ENCODE measurements at places on chromosomes 2 and 18.

DNA sequence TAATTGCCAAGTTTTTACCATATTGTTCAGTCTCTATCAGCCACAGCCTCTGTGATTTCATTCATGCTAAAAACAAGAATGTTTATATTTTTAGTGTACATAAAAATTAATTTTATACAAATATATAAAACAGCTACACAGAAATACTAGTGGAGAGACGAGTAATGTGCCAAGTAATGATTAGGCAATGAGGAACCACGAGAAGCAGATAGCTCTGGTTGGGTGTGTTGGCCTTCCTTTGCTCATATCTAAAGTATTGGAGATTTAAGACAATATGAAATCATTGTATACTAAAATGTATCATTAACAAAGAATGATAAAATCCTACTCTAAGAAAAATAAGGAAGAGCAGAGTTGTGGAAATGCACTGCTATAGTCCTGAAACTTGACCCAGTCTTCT lies 326.7 kb downstream of the AGAP1 start:
- DNase-seq: no peak

GRCh38 chr2:201254081-201254730 lies 6.1 kb upstream of the CASP8 start:
- DNase-seq: no peak

- no peak for DNase-seq
Measured at GRCh38 chr2:188473306-188473705, 181.6 kb downstream of the GULP1 start.

- DNase-seq: no peak
Measured at GRCh38 chr2:27653397-27653796, 10.0 kb downstream of the SUPT7L start.

- DNase-seq: peak; percentile 60
Measured at GRCh38 chr2:68251187-68251854, 1.0 kb downstream of the PPP3R1 start.

- no peak for DNase-seq
Measured at GRCh38 chr2:54704688-54705605, 18.5 kb upstream of the EML6 start.

DNA sequence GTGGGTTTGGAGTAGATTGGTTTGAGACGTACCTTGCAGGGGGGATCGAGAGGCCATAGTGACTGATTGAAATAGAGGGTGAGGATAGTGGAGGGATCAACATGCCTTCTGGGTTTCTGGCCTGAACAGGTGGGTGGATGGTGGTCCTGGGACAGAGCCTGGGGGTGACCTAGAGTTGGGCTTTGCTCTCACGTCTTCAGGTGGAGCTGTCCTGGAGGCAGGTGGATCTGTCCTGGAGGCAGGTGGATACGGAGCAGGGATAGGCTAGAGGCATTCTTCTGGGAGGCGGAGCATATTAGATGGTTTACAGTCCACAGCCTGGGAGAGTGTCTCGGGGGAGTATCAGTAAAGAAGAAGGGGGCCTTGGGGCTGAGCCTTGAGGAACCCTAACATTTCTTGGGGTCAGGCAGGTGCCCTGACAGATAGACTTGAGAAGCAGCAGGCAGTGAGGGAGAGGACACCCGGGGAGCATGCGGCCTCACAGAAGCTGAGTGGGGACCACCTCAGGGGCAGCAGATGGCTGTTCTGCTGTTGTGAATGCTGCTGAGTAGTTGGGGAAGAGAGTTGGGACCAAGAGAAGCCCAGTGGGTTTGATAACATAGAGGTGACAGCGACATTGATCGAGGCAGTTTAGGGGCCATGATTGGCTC lies 1.6 kb downstream of the CAPN10 start:
- DNase-seq: no peak

DNA sequence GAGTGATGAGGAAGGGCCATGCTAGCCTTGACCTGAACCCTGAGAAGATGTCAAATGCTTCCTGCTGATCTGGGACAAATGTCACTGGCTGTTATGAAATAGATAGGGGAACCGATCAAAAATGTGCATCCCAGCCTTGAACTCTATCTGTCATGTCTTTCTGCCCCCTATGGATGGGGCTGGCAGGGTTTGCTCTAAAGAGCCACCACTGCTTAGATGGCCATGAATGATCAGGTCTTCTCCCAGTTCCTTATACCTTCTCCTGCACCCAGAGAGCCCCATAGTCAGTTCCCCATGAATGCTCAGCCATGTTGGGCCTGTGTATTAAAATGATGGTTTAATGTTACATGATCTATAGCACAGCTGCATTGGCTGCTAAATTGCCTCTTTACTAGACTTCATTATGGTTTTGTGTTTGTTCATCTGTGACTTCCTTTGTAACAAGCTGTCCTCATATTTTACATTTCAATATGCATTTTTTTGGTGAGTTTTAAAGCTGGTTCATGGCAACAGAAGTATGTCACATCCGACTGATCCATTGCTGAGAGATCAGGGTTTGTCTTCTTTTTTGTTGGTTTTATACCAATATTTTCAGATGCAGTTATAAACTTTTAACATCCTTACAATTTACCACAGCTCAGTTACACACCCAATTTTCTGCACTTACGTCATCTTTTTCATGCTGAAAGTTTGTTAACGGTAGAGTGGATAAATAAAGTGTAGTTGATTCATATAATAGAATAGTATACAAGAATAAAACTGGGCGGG lies 56.3 kb upstream of the SMAD2 start:
- DNase-seq: no peak

DNA sequence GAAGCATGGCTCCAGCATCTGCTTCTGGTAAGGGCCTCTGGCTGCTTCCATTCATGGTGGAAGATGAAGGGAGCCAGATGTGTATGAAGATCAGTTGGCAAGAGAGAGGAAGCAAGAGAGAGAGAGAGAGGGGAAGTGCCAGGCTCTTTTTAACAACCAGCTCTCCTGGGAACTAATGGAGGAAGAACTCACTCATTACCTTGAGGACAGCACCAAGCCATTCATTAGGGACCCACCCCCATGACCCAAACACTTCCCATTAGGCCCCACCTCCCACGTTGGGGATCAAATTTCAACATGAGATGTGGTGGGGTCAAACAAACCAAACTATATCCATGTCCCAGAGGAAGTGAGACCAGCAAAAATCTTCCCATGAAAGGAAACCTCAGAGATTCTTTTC lies 124.8 kb upstream of the SIX2 start:
- no peak for DNase-seq

- no peak for DNase-seq
Measured at GRCh38 chr18:48973731-48974130, 23.0 kb upstream of the SMAD7 start.

DNA sequence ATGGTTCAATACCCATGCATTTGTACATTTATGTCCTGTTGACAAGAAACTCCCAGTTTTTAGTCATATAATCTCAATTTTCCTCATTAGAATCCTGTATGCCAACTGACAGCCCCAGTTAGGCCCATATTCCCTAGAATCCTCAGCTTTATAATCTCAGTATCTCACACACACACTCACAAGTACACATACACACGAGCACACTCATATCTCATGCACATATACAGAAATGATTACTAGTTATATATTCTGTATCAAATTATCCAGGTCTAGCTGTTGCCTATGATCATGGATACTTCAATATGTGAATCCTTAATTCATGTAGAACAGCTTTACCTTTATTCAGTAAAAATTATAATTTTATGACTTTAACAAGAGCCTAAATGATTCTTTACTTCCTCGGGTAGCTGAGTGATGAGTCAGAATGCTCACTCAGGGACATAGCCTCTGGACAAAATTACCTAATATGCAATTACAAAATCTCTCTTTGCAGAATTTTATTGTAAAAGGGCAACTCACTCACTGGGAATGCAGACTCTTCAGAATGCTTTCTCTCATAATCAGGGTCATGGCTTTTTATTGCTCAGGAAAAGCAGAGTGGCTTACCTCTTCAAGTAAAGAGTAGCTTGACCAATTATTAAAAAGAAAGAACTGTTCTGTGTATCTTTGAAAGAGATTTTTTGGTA lies 193.6 kb upstream of the PIK3C3 start:
- DNase-seq: no peak

GRCh38 chr2:229431327-229431954 lies 160.4 kb upstream of the PID1 start:
- DNase-seq: no peak

GRCh38 chr18:811892-812375 lies at the start of gene YES1:
TSS of gene YES1 (minus strand) at chr18:812242. CDS start at chr18:756827, 55,415 bp downstream.
- DNase-seq: no peak

- no peak for DNase-seq
Measured at GRCh38 chr2:241308267-241308666, 7.2 kb downstream of the HDLBP start.

DNA sequence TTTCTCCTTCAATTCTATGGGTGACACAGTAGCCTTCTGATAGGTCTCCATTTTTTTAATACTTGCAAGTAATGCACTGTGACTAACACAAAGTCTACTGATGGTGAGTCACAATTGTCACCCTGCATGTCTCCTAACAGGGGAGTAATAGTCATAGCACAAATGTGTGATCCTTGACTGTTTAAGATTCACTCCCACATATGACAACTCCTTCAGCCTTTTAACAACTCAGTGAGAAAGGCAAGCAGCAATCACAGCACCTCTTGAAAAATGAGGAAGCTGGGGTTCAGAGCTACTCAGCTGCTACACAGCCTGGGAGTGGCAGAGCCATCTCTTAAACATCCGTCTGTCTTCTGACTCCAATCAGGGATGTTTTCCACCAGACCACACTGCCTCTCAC lies 63.8 kb downstream of the EHD3 start:
- DNase-seq: no peak

Measured in activated CD4-positive, alpha-beta T cell treated with anti-CD3 and anti-CD28 coated beads for 24 hours (primary cell).